Body of pancreas (tissue), 4 donors: ENCODE measurements at places on chromosomes 12 and 14. TPM values are rescaled to one million over a fixed set of nuclear protein-coding genes. Genes with fewer than 3 reads are reported as not detected.

POTEM gene
- total RNA-seq: not detected

B3GNT4 gene
- not detected for total RNA-seq

GRCh38 chr12:92111256-92111655, 34.4 kb downstream of the BTG1 start:
- no peak for DNase-seq

- DNase-seq: no peak
These were observed 127.1 kb upstream of the CNTN1 start for GRCh38 chr12:40565029-40565633.
